ENCODE measurements at places on chromosomes 6 and 20.

GRCh38 chr6:75273009-75273408 is 11.6 kb downstream of the TMEM30A start:
- no peak for DNase-seq

- no peak for DNase-seq
These were observed 61.7 kb upstream of the XRN2 start for GRCh38 chr20:21241406-21241805.

- no peak for DNase-seq
These were observed 181.9 kb upstream of the PCSK2 start for GRCh38 chr20:17044891-17045290.

- DNase-seq = no peak
These were observed 301.0 kb downstream of the FARS2 start for GRCh38 chr6:5562277-5562676.

- DNase-seq = no peak
These were observed 8.3 kb downstream of the LRRN4 start for GRCh38 chr20:6045566-6045965.

GRCh38 chr6:168583126-168583525 is 142.1 kb downstream of the SMOC2 start:
- DNase-seq = no peak

GRCh38 chr6:16803294-16804200 is 42.3 kb upstream of the ATXN1 start:
- no peak for DNase-seq

DNA sequence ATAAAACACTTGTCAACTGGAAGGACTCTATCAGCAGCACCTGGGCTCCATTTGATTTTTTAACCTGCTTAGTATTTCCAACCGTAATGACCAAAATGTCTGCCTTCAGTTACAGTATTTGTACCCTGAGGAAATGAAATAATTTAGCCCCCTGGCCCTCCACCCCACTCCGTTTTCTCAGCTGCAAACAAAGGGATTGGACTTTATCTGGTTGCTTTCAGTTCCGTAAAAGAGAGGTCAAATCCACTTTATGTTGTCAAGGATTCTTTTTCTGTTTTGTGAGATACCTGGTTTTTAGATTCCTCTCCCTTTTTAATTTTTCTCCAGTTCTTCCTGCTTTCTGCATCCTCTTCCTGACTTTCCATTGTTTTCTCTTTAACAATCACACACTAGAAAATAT is 64.4 kb upstream of the BMP2 start:
- DNase-seq = no peak

DNA sequence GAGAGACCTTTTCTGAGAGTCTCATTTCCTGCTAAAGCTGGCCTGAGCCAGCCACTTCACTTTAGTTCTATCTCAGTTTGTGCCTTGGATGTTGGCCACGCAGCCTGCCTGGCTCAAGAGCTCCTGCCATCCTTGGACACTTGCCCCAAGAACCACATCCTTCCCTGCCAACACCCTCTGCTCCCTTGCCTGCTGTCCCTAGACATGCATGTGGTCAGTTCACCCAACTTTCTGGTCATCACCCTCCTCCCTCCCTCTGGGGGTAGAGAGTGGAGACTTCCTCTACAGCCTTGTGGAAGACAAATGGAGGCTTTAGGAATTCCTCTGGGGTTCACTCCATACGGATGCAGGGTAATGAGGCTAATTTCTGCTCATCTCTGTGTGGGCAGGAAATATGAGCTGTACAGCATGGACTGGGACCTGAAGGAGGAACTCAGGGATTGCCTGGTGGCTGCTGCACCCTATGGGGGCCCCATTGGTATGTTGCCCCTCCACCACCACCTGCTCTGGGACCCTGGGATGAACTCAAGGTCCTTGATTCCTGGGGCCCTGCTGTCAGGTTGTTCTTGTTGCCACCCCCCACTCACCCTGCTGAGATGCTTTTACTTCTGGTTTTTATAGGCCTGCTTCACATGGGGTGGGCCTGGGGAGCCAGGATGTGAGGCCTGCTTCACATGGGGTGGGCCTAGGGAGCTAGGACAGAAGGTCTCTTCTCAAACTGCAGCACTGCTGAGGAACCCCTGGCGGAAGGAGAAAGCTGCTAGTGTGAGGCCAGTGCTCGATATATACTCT is 13.8 kb upstream of the PTPRA start:
- no peak for DNase-seq

GRCh38 chr6:127904160-127904559 is 3.3 kb upstream of the THEMIS start:
- no peak for DNase-seq

DNA sequence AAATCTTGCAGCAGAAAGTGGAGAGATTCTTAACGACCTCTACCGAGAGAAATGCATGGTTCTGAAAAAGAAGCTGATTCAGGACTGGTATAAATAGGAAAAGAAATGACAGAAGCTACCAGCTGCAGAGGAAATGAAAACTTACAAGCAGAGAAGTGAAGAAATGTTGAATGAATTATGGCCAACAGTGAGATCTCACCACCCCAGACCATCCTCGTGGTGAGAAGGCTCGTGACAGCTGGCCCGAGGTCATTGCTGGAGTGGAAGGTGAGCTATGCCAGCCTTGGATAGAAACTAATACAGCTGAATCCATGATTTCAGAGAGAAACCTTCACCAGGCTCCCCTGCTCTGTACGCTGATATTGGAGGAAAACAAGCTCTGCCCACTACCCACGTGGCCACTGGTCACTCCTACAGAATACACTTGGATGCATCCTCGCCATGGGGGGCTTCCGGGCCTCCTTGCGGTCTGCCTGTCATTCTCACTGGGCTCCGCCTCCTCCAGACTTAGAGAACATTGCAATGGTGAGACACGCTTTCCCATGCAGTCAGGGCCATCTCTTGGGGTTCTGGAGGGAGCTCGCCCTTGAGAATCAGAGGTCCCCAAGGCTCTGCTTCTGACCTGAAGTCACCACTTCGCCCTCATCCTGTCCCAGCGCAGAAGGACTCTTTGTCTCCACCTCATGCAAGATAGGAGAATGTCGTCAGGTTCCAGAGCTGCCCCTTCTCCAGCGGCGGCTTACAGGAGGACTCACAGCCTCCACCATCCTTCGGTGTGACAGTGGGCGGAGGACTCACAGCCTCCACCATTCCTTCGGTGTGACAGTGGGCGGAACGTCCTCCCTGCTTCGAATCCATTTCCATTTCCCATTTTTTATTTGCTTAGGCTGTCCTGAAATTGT is 10.6 kb upstream of the TUBB2B start:
- no peak for DNase-seq

DNA sequence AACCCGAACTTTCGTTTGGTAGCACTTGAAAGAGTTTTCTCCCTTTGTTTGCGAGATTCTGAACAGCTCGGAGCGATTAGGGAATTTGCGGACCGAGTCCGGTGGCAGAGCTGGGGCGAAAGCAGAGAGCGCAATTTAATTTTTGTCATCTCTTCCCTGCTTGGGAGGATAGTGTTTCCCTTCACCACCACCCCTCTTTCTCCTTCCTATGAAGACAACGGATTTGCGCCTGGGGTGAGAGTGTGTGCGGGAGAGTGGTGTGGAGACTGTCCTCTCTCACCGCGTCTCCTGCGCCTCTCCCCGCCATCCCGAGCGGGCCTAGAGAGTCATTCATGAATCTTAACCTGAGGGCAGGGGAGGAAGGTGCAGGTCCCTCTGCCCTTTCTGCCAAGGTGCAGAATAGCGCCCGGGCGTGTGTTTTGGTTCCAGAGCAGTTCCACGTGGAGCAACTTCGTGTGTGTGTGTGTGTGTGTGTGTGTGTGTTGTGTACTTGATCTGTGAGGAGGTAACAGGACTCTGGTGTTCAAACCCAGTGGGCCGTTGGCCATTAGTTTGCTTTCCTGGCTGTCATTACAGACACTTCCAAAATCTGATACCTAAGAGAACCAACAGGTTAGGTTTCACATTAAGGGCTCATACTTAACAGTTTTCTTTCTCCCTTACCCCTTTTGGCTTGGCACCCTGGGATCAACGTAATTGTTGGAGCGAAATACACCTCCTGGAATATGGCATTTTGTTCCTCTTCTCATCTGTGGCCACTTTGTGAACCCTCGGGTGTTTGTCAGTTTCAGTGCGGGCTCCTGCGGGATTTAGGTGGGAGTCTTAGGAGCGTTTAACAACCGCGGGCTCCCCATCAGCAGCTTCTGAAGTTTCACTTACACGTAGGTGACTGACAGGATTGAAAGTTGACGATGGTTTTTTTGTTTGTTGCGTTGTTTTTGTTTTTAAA is 1.8 kb downstream of the EYA4 start:
- no peak for DNase-seq

GRCh38 chr6:42163981-42164380 is 9.2 kb upstream of the GUCA1A start:
- DNase-seq = no peak

GRCh38 chr6:113622254-113622653 is 234.9 kb upstream of the MARCKS start:
- DNase-seq = no peak

DNA sequence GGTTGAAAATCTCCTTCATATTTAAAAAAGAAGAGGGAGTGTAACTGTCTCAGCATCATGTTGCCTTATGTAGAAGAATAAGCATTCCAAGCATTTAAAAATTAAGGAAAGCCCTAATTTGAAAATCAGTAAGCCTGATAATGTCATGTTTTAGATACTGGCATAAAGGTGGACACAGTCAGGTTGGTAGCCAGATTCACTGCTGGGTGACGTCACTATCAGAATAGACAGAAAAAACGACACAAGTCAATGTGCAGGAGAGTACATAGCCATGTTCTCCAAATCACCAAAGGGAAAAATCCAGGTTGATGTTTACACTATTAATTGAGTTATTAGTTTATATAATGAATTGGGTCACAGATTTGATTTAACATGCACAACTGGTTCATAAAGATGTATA is 50.8 kb upstream of the POU3F2 start:
- DNase-seq = no peak

- DNase-seq = no peak
These were observed 125.5 kb upstream of the CDH4 start for GRCh38 chr20:61126369-61127195.

- no peak for DNase-seq
These were observed 115.9 kb downstream of the BMP5 start for GRCh38 chr6:55759536-55759935.

DNA sequence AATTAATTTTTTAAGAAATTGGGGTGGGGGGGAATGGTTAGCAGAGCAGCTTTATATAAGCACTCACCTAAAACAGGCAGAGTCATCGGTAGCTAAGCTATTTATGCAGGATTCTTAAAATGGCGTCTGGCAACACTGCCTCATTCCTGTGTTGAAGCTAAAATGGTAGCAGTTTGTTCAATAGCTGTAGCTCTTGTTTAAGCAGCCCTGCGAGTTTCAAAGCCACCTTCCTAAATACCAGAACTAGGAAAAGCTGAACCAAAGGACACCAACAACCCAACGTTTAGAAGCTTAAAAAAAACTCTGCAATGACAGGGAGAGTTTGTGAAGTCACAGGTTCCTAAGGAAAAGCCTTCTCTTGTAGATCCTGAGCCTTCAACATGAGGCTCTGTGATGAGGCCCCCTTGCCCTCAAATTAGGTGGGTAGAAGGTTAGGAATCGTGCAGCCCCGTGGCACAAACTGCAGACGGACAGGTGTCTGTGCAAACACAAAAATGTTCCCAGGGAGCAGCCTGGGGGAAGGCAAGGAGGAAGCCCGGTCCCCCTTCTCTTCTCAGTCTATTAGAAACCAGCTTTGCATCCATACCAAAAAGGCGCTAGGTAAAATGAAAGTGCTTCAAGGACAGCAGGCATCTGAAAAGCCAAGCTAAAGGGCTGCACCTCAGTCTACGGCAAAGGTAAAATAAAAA is 4.7 kb downstream of the ZMYND8 start:
- DNase-seq = no peak

GRCh38 chr6:3749977-3750316 is 1.6 kb downstream of the PXDC1 start:
- DNase-seq = no peak

Data from effector CD8-positive, alpha-beta T cell (primary cell).